ENCODE measurements at places on chromosomes 11 and 22.

DNA sequence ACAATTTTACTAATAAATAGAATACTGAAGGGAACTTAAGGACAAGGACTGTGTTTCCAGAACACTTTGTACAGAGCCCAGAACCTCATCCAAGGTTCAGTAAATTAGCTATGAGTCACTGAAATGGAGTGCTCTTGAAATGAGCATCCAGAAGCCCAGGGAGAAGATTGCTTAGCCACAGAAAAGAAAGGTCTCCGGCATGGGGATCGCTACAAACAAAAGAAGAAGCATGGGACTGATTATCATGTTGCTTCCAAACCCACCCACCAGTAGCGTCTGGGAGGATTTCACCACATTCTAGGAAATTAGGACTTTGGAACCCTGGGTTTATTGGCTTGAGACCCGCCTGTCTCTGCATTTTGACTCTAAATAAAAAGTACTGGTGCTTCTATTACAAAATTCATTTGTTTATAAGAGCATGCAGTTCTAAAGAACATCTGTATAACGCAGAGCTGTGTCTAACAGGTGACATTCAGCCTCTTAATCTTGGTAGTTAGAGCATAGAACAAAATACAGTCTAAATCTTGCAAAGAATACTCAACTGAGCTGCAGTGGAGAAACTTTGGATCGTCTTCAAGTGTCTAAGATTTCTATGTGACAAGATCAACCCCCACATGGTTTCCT lies 35.9 kb upstream of the SESN3 start:
- DNase-seq, result no peak

DNA sequence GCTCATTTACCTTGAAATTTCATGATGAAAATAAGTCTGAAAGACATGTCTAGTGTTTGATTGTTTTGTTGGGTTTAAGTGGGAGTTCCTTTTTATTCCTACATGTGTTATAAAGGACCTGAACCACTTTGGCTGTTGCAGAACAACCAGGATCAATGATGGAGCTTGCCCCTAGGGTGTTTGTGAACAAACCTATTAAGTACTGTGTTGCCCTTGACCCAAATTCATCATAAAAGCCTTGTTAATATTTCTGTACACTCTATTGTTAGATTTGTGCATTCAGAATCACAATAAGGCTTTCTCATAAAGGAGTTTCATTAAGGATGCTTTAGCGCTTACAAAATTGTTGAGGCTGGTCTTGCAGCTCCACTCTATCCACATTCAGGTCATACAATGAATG lies 452.6 kb downstream of the NELL1 start:
- no peak for DNase-seq

GRCh38 chr11:626475-627307 lies at the start of gene SCT:
SCT (minus strand) TSS chr11:627181; CDS start chr11:627143, 38 bp downstream.
- DNase-seq, result no peak

GRCh38 chr11:92154110-92154509 lies 70.5 kb upstream of the FAT3 start:
- DNase-seq, result no peak

DNA sequence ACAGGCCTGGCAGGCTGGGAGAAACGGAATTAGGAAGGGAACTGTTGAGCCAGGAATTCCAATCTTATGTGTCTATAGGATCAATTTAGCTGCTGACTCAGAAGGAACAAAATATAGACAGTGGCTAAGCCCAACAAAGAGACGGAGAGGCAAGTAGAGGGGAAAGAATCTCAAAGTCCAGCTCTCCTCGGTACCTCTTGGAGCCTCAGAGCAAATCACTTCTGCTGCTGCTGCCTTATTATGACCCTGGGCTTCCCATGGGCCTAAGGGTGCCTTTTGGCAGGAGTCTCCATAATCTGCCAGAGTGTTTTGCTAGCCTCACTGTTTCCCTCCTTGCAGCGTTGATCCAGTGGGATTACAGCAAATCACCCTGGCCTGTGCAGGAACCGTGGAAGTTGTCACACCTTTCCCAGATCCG lies 31.7 kb downstream of the PAX6 start:
- DNase-seq, result no peak

- DNase-seq, result no peak
Observed at GRCh38 chr22:49367041-49367697, 460.5 kb downstream of the BRD1 start.

GRCh38 chr11:74468058-74468457 lies 709 bp upstream of the KCNE3 start:
- DNase-seq, result no peak

DNA sequence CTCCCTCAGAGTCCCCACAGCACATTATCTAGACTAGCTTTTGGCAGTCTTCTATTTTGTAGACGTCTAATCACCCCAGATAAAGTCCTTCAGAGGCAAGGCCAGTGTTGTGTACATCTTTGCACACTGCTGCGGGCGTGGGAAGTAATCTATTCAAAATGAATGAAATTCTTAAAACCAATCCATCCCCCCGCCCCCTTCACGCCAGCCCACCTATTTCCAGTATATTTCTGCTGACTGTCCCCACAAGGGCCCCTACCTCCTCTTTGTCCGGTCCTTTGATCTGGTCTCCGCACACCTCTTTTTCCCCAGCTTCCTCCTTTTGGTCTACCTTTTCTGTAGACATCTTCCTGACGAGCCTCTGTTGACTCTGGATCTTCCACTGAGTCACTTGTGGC lies 375 bp downstream of the BSCL2 start:
- DNase-seq, result no peak

DNA sequence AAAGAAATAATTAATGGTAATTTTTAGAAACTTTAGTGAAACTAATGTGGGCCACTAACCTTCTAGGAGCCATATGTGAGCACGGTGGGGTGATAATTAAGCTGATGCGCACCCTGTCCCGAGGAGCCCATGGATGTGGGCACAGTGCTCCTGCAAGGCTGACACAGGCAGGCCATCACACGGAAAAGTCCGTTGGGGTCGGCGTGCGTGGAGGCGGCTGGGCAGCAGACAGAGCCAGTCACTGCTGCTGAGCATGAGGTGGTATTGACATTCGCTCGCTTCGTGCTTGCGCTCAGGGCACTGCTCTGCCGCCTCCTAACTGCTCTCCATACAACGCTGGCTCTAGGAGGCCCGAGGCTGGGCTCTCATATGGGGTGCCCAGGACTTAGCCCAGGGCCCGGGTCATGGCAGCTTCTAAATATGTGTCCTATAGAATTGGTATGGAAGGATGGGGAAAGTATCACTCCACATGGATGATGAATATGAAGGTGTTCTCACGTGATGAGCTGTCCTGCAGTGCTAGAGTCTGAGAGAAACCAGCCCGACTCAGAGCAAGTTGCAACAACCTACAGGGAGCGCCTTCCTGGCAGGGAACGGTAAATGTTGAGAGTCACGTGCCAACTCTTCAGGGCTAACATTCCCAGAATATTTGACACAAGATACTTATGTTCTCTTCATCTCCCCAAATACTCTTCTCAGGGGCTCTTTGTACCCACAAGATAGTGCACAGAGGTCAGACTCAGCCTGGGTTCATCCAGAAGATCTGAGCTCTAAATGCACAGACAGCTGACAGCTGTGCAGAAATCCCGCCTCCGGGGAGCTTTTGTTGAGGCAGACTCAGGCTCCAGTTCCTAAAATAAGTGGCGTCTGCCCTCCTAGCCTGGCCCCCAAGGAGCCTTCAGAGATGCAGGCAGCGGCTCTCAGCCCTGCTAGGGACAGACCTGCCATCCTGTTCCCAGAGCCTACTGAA lies 50.6 kb upstream of the ARFGAP3 start:
- DNase-seq, result no peak

DNA sequence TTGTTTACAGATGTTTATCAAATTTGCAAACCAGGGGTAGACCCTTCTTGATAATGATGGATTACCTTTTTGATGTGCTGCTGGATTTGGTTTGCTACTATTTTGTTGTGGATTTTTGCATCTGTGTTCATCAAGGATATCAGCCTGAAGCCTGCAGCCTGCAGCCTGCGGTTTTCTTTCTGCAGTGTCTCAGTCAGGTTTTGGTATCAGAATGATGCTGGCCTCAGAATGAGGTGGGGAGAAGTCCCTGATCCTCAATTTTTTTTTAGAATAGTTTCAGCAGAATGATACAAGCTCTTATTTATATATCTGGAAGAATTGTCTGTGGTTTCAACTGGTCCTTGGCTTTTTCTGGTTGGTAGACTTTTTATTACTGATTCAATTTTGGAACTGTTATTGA lies 19.7 kb upstream of the RAB38 start:
- DNase-seq, result no peak

DNA sequence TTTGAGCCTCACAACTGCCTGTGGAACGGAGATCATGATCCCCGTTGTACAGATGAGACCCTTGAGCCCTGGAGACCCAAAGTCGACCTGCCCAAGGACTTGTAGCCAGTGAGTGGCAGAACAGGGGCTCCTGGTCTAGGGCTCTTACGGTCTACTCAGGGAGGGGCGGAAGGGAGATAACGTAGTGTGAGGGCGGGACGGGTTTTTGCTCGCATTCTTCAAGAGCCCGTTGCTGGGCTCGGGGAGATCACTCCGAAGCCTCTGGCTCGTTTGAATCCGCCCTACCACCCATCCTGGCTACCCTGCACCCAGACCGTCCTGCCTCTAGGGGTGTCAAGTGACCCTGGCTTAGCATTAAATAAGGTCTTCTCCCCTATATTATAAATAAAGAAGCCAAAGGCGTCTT lies 639 bp downstream of the CRY2 start:
- peak; percentile 91 for DNase-seq

- peak; percentile 26 for DNase-seq
Observed at GRCh38 chr22:43446916-43447315, 35.1 kb downstream of the MPPED1 start.

DNA sequence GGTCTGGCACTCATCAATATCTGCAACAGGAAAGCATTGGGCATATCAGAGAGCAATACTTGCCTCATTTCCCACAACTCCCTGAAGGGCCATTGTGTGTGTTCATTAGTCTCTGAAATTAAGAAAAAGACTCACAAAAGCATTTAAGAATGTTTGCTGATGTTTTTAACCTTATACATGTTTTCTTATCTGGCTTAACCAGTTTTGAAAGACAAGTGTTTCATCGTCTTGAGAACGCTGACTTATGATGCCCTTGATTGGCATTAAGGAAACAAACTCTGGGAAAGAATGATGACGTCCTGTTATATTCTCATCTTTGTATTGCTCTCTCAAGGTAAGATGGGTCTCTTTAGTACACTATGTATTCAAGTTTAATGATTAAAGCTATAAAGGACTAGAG lies 32.0 kb downstream of the SCUBE2 start:
- DNase-seq, result no peak

DNA sequence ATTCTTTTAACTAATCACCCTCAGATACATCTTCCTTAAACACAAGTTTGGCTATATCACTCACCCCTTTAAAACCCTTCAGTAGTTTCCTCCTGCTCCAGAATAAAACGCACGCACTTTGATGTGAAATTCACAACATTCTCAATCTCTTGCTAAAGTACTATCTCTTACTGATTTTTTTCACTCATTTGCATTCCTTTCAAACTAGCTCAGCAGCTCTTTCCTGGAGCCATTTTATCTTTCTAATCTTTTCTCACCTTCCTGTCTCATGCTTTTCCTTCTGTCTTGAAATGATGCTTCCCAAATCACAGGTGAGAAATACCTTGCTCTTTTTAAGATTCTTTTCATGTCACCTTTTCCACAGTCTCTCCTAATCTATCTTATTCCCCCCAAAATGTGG lies 1074.4 kb downstream of the DLG2 start:
- DNase-seq, result no peak

Measured in hematopoietic multipotent progenitor cell treated with erythropoietin and hydrocortisone succinate and interleukin-3 and kit ligand, for 6 days (in vitro differentiated cells).